ENCODE measurements at places on chromosomes 6 and 20.
A peak's percentile ranks its signal among the peaks of the same experiment; 100 is the strongest.

DNA sequence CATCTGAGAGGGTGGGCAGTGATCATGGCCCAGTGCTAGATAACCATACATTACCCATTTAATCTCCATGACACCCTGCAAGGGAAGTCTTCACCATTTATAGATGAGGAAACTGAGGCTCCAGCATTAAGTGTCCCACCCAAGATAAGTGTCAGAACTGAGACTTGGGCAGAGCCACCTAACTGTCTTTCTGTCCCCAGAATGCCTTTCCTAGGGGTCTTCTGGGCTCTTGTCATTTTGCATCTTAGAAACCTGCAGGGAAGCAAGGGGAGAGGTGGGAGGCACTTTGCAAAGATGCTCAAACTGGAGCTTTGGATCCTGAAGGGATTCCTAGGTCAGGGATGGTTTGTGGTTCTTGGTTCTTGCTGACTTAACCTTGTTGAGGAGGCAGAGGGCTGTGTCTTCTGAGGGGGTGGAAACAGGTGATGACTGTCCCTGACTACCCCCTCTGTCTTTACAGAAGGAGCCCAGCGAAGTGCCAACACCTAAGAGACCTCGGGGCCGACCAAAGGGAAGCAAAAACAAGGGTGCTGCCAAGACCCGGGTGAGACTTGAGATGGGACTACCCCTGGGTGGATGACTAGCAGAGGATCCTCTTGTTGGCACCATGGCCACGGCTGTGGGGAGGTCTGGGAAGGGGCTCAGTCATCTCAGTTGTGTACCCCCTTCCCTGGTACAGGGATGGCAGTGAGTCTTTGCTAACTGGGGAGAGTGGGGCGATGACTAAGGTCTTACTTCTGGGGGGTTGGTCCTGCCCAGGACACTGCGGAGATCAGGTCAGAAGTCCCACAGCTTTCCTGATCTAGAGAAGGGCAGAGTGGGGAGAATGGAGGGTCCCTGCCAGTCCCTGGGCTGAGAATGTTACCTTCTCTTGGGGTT lies 5.8 kb downstream of the HMGA1 start:
- no peak for DNase-seq

DNA sequence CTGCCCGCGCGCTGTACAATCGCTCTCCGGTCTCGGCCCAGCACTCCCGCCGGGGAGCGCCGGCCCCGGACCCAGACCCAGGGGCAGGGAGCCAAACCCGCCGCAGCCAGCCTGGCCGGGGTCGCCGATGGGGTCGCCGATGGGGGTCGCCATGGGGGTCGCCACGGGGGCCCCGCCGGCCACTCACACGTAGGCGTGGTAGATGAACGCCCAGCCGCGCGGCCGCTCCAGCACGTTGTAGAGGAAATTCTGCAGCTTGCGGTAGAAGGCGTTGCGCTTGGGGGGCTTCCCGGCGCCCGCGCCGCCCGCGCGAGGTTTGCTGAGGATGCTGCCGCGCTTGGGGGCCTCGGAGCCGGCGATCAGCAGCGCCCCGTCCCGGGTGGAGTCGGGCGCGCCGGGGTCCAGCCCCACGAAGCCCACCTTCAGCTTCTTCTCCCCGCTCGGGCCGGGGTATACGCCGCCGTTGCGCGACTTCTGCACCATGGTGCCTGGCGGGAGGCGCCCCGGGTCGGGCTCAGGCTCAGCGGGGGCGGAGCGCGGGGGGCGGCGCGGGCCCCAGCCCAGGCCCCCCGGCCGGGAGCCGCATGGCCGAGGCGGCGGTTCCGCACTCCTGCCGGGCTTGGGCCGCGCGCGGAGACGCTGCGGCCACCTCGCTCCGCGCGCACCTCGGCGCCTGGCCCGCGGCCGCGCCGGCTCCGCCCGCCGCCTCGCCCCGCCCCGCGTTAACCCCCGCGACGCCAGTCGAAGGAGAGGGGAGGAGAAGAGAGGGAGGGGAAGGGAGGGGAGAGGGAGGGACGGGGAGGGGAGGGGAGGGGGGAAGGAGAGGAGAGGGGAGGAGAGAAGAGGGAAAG lies at the start of gene KCNQ2:
TSS of gene KCNQ2 (minus strand) at position 675 of the 851 bp plus-strand sequence. CDS start at position 483, 192 bp downstream.
- DNase-seq = peak; percentile 21

GRCh38 chr6:26124781-26125685 lies 37.8 kb downstream of the HFE start:
- peak; percentile 52 for DNase-seq

- DNase-seq = no peak
These were observed 36.7 kb downstream of the LRFN2 start for GRCh38 chr6:40550202-40551101.

DNA sequence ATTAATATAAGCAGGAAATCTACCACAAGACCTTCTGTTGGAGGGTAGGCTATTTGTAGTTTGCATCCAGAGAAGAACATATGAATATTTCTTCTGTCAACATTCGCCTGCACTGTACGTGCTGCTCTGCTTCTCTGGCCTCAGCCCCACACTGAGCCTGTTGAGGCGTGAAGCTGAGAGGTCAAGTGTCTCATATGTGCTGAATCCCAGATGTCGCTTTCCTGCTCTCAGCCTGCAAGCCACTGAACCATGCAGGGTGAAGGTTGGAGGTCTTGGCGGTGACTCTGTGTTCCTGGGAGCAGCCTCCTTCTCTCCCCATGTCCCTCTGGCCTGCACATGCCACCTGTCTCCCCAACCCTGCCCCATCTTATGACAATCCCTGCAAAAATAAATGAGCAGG lies 83.6 kb downstream of the TMEM170B start:
- DNase-seq = peak; percentile 70

- no peak for DNase-seq
These were observed 47.3 kb downstream of the EPB41L2 start for GRCh38 chr6:131015630-131016263.

DNA sequence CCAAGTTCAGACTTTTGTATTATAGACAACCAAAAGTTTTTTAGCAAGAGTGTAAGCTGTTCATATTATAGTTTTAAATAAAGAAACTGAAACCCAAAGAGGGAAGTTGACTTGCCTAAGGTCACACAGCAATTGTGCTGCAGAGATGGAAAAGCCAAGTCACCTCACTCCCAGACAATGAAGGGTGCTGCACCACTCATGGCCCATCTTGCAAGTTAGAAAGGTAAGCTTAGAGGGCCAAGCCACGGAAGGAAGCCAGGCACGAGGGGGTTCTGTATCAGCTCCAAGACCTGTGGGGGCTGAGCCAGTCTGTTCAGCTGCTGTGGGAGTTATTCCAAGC lies 860 bp downstream of the DEFB124 start:
- no peak for DNase-seq

DNA sequence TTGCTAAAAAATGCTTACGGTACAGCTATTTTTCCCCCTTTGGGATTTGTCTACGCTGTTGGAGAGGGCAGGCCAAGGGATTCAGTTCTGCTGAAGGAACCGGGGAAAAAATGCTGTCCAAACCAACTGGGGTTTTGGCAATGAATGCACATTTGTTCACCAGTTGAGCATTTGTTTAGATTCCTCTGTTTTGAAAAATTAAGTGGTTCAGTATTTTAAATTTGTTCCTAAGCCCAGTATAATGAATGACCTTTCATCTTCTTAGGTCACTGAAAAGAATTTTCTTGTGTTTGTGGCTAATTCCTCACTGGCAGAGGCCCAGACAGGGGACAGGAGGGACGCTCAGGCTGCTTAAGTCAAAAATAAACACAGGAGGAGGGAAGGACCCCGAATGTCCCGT lies 10.8 kb upstream of the EYA2 start:
- DNase-seq = no peak

DNA sequence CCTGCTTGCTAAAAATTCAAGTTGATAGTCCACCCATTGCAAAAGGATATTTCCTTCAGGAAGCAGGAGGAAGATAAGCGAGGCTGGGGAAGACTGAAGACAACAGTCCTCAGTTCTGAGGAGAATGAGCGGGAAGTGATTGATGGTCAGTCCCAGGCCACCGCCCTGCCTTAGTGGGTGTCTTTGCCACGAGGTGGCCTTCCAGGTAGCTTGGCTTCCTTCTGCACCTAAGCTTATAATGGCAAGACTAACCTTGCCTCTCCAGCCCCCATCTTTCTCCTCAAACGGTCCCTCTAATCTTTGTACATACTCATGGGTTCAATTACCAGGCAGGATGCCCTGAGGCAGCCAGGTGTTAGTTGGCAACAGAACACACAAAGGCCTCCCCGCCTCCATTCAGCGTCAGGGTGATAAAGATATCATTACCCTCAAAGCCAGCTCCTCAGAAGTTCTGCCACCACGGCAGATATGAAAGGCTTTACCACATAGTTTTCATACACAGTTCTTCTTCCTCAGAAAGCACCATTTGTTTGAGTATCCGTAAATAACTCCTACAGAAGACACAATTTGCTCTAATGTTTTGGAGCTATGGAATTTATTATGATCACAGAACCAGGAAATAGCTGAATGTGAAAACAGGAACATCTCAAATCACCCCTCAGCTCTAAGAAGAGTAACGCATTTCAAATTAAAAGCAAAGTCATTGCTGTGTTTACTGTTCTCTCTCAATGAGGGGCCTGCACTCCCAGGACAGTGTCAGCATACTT lies 249.4 kb downstream of the ATXN1 start:
- peak; percentile 58 for DNase-seq
